Kidney glomerular epithelial cell (primary cell): ENCODE measurements at places on chromosomes 5 and 9.

- no peak for DNase-seq
These were observed 44.0 kb downstream of the IRF1 start for GRCh38 chr5:132446621-132447020.

DNA sequence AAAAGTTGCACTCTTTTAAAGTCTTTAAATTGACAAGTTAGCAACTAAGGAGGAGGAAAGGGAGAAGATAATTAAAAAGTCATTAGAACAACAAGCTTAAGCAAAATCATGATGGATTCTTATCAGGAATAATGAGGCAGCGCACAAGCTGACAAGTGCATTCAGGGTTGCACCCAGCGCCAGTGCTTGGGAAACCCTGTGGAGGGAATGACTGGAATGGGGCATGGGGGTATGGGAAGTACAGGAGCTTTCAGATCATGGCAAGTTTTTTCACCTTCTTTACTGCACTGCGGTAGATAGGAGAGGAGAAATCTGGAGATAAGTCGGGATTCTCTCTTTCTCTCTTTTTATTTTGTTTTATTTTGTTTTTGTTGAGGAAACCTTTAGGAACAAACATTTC lies 117.9 kb upstream of the CKMT2 start:
- no peak for DNase-seq

DNA sequence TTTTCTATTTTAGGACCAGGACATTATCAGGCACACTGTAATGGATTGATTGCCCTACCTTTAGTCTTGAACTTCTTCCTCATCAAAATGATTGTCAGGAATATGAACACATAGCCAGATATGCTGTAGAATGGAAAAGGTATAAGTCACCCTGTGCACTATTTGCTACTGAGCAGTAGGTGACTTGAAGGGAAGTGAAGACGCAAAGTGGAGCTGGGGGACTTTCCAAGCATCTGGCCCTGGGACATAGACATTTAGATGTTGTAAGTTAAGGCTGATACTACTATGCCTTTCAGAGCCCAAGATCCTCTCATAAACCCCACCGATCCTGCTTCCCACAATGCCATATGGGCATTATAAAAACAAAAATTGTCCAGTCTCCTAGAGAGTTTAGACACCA lies 174.5 kb downstream of the DOCK8 start:
- DNase-seq, result no peak

DNA sequence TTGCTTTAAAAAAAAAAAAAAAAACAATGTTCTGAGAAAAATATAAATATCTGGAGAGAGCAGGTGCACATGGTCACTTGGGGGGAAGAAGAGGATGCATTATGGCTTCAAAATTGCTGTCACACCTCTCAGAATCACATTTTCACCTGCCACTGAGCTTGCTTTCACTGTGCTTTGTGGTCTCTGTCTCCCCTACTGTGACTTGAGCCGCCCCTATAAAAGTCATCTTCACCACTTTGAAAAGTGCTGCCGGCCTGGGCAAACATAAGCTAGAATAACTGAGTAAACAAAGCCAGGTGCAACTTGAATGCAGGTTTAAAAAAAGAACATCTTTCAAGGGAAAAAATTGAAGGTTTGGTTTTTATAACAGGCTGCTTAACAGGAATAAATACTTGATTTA lies 368.1 kb upstream of the GRIA1 start:
- no peak for DNase-seq

DNA sequence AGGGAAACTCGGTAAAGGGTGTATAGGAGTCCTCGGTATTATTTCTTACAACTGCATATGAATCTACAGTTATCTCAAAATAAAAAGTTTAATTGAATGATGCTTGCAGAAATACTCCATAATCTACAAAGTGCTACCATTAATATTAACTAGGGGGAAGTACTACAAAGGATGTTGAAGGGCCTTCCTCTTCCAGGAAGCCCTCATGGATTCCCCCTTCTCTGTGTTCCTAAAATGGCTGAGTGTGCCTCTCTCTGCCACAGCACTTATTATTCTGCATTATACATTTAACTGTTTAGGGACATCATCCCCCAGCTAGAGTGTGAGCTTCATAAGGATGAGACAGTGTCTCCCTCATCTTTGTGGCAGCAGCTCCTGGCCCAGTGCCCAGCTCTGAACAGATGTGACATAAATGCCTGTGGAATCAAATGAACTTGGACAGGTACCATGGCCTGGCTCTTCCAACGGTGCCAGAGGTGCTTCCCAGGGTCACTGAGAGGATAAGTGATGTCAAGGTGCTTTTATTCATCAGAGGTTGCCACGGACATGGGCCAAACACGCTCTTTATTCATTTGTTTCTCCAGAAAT lies 99.5 kb downstream of the PAX5 start:
- DNase-seq, result no peak

- peak; percentile 11 for DNase-seq
These were observed 123.1 kb downstream of the DROSHA start for GRCh38 chr5:31408814-31409213.

DNA sequence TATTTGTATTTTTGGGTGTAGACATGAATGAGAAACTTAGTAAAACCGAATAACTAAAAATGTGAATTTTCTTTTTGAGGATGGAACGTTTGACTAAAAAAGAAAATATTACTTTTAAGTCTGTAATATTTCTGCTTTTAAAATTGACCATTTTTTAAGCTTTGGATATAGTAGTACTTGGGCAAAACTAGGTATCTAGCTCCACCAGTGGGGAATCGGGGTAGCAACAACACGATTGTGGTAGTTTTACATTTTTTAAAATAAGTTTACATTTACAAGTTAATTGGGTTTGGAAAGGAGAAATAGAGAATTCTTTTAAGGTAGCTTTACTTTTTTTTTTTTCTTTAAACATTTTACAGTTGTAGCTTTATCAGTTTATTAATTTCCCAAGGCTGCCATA lies 154.4 kb downstream of the MAN2A1 start:
- DNase-seq, result peak; percentile 14

DNA sequence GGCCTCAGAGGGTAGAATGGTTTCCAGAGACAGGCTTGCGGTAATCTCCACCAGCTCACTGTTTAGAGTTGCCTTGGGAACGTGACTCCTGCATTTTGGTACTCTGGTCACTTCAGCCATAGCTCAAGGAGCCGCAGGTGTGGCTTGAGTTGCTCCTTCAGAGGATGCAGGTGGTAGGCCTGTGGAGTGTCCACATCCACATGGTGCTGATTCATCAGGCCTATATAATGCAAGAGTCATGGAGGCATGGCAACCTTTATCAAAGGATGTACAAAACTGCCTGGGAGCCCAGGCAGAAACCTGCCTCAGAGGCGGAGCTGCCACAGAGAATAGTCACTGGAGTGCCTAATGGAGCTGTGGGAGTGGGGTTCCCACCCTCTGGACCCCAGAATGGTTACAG lies 114.2 kb downstream of the ANXA1 start:
- DNase-seq, result no peak

DNA sequence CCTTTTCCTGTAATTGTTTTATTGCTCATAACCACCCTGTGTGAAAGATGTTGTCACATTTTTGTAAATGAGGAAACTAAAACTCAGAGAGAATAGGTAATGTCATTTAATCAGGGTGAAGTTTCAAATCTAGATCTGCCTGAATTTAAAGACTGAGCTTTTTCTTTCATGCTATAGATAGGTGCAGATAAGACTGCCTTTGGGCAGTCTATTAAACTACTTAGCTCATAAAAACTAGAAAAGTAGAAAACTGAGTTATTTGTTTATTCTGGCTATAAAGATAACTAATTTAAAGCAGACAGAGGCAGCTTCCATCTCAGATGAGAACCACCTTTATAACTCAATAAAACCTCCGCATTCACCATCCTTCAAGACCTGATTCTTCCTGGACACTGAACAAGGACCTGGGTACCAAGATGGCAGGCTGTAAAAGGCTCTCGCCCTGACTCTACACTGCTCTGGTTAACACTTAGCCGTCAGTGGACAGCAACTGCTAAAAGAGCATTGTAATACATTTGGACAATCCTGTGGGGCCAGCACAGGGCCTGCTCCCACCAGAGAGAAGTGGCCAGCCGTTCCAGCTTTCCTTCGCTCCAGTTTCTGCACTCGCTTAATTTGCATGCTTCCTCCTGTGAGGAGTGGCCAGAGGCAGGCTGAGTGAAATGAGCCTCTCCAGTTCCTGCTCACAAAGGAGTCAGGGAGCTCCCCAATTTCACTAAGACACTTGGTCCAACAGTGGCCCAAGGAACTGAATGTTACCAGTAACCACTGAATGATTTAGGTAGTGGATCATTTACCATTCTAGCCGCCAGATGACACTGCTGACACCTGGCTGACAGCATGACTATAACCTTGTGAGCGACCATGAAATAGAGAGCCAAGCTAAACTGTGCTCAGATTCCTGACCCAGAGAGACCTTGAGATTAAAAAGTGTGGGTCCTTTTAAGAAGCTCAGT lies 566.4 kb downstream of the EFNA5 start:
- DNase-seq, result peak; percentile 55

- DNase-seq, result no peak
These were observed 212.2 kb downstream of the PDZD2 start for GRCh38 chr5:31850981-31851689.

DNA sequence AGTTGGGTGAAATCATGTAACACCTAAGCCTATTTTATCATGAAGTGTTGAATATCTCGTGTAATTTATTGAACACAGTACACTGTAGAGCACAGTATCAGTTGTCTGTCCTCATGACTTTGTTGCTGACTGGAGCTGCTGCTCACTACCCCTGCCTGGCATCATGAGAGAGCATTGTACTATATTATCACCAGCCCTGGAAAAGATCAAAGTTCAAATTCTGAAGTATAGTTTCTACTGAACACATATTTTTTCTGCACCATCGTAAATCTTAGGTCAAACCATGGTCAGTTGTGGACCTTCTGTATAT lies 169.3 kb upstream of the RAI14 start:
- no peak for DNase-seq

DNA sequence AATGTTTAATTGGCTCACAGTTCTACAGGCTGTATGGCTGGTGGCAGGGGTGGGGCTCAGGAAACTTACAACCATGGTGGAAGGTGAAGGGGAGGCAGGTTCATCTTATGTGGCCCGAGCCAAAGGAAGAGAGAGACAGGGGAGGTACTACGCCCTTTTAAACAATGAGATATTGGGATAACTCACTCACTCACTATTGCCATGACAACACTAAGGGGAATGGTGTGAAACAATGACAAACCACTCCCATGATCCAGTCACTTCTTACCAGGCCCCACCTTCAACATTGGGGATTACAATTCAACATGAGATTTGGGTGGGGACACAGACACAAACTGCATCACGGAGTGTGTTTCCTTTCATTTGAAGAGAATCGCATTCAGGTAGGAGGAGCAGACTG lies 220.9 kb downstream of the GADD45G start:
- DNase-seq, result no peak

GRCh38 chr5:131382407-131383395 lies 118.8 kb downstream of the CDC42SE2 start:
- DNase-seq, result peak; percentile 63

GRCh38 chr9:91211919-91212318 lies 149.8 kb downstream of the AUH start:
- DNase-seq, result peak; percentile 68

GRCh38 chr5:8829323-8830029 lies 716.4 kb downstream of the SEMA5A start:
- peak; percentile 99 for DNase-seq

- no peak for DNase-seq
These were observed 112.9 kb downstream of the KIAA0825 start for GRCh38 chr5:94505327-94506068.

DNA sequence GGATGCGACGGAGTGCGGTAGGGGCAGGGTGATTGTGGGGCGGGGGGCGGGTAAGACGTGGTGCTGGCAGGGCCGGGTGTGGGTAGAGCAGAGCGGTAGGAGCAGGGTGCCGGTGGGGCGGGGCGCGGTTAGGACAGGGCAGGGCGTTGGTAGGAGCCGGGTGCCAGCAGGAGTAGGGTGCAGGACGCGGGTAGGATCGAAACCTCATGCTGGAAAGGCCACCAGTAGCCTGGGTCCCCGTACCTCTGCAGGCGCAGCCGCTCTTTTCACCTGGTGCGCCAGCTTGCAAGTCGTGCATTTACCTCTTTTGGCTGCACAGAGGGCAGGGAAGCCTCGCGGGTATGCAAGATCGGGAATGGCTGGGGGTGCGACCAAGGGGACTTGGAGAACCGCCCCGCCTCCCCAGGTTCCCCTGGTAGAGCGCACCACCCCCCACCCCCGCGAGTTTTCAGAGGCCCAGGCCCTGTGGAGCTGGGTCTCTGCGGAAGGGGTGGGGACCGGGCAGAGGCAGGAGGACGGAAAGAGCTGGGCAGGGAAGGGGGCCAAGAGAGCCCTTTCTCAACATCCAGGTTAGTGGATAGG lies 104.8 kb upstream of the SIMC1 start:
- DNase-seq, result no peak

- DNase-seq, result peak; percentile 7
These were observed at the start of gene OCLN for GRCh38 chr5:69492391-69492922. Gene OCLN (plus strand): TSS chr5:69492790. CDS start chr5:69504245, 11,455 bp downstream.

DNA sequence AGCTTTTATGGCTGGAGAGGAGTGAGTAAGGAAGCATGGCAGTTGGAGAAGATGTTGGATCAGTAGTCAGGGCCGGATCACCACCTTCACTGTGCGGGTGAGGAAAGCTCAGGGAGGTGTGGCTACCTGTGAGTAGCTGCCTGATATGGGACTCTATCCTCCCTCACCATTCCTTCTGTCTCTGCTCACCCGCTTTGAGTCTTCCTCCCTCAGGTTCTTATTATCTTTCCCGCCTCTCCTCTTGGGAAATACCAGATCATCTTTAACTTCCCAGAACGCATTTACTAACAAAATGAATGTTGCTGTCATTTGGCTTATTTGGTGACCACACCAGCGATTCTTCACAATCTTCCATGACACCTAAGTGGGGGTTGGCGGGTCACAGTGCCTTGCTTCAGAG lies 140.7 kb upstream of the GPR151 start:
- no peak for DNase-seq

DNA sequence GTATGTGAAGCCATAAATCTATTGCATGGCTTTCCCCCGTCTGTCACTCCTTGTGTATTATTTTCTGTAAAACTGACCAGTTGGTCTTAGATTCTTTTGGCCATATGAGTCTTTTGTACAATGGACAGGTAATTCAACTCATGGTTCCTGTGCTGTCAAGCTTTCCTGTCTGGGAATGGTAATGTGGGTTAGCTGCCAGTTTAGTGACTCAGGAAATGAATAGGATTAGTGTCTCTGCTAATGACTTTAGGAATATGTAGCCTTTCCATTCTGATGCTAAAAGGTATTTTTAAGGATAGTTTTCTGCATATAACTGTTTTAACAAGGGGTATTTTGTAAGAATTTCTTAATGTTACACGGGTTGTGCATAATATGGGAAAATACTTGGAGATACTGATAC lies 182.7 kb downstream of the PBX3 start:
- peak; percentile 4 for DNase-seq

DNA sequence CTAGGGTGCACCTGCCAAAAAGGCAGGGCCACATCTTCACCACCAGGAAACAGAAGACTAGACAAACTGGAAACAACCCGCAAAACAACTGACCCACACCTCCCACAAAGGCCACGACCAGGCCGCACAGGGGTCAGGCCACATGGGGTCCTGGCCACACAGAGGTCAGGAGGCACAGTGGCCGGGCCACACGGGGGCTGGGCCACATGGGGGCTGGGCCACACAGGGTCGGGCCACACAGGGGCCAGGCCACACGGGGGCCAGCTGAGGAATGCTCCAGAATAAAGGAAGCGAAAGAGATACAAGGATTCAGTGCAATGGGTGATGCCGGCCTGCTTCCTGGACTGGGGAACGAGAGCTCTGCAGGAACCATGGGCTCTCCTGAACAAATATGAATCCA lies 91.6 kb downstream of the OLFM1 start:
- DNase-seq, result no peak

- DNase-seq, result no peak
These were observed 33.4 kb downstream of the FOXD1 start for GRCh38 chr5:73415171-73415570.
